ENCODE measurements at places on chromosomes 6 and 20.
A peak's percentile ranks its signal among the peaks of the same experiment; 100 is the strongest.

GRCh38 chr6:143964674-143965081 lies 43.4 kb downstream of the PLAGL1 start:
- DNase-seq, result no peak

GRCh38 chr20:2752567-2753460 lies 47.6 kb downstream of the CPXM1 start:
- peak; percentile 53 for DNase-seq

GRCh38 chr6:21958428-21958827 lies 338.4 kb downstream of the PRL start:
- DNase-seq, result no peak

- no peak for DNase-seq
Measured at GRCh38 chr20:46713957-46714834, 4.7 kb downstream of the SLC2A10 start.

GRCh38 chr20:59737073-59737666 lies 132.8 kb downstream of the PHACTR3 start:
- no peak for DNase-seq

DNA sequence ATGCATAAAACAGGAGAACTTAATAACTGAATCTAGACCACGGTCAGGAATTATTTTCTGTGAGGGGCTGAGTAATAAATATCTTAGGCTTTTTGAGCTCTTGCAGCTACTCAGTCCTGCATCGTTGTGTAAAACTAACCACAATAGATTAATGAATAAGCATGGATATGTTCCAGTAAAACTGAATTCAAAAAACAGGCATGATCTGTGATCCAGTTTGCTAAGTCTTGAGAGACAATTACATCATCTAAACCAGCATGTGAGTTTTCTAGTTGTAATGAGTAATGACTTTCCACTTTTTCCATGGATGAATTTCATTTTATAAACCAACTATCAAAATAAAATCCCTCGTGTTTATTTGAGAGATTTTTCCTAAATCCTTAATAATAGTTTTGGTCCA lies 336.8 kb downstream of the RFPL4B start:
- no peak for DNase-seq

GRCh38 chr6:6942831-6943230 lies 164.9 kb upstream of the RREB1 start:
- peak; percentile 18 for DNase-seq

DNA sequence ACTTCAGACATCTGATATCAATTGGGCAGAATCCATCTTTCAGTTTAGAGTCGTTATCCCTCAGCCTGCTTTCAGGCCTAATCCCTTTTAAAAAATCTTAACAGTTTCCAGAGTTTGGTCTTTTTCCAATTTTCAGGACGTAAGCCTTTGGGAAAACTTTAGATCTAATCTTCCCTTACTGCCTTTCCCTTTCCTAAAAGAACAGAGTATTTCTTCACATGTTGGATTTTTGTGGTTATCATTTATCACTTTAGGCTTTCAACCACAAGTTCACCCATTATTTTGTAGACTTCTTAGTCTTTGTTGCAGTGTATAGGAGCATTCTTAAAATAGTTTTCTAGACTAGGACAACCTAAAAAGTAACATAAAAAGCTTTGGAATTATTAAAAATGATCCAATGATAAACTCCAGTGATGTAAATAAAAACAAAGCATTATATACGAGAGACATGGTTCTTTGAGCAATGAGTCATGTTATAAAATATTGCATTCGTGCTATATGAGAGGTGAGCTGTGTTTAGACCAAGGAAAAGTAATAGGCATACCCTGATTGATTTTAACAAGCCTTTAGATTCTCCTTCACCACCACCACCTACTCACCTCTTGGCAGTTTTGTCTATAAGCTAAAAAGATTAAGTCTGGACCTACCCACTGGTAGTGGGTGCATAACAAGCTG lies 90.4 kb upstream of the MCHR2 start:
- no peak for DNase-seq

- no peak for DNase-seq
Measured at GRCh38 chr6:111750753-111751673, 122.2 kb downstream of the FYN start.

DNA sequence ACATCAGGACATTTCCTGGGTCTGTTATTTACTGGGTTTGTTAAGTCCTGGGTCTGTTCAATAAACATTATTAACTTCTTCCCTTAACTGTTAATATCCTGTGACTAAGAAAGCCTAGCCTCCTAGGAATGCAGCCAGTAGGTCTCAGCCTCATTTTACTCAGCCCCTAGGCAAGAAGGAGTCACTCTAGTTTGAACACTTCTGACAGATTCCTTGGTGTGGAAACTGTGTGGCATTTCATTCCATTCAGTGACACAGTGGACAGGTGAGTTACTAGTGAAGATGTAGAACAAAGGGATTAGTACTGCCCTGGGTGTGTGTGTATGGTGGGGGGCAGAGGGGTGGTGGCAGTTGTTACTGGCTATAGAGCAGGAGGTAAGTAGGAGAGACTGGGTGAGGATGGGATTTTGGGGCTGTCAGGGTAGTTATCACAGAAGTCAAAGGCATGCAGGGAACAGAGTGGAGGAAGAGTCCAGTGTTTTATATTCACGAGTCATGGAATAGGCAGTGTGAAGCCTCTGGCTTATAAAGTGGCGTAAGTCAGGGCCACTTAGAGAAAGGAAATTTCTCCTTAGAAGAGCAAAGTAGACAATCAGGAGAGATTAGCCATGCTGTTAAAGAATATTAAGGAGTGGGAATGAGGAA lies 28.4 kb downstream of the RNF182 start:
- no peak for DNase-seq

All from inflammatory macrophage treated with lipopolysaccharide for 1 hour (primary cell).